Activated T-cell treated with anti-CD3 and anti-CD28 coated beads, Interleukin-2, amount 50 U/mL, for 72 hours (primary cell): ENCODE measurements at places on chromosomes 4 and X. TPM values are rescaled to one million over a fixed set of nuclear protein-coding genes. Genes with fewer than 3 reads are reported as not detected.

The SHROOM4 gene
- not detected for total RNA-seq

- no peak for DNase-seq
These were observed 15.3 kb downstream of the INTU start for GRCh38 chr4:127648061-127648460.

DNA sequence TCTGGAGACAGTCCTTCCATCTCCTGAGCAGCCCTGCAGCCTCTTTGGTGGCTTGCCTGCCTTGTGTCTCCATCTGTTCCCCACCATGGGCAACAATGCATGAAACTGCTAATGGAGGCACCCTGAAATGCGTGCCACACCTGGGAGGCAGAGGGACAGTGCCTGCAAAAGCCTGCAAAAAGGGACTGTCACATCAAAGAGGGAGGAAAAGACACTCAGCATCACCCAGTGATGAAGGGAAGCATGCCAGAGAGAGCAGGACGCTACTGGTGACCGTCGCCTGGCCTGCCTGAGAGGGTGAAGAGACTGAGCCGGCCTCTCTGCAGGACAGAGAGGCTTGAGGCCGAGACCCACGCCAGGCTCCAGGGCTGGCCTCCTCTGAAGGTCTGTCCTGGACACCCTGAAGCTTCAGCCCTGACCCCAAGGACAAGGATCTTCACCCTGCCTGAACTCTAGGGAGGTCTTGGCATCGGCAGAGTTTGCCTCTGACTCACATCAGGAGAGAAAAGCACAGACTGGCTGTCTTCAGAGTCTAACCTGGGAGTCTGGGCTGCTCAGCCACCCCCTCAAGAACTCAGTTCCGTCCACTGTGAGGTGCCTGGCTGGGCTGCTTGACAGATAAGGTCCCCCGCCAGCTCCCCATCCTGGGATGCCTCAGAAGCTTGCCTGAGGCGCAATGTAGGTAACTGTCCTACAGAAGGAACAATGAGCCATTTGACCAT is 8.1 kb downstream of the ACSL1 start:
- no peak for DNase-seq

- DNase-seq = no peak
These were observed 47.1 kb downstream of the TEC start for GRCh38 chr4:48222491-48222890.

The STATH gene
- not detected for total RNA-seq

DNA sequence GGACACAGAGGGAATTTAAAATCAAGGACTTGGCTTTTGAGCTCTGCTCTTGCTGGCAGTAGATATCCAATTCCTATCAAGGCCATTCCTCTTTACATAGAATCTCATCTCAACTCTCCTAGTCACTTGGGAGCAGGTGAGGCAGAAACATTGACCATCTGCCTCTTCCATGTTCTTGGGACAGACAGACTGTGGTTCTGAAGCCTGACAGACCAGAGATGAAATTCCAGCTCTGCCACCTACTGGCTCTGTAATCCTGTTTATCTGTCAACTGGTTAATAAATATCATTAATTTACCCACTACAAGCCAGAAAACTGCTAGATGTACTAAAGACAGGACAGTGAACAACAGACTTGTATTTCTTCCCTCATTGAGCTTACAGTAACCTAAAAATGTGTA is 300.8 kb downstream of the ADGRL3 start:
- DNase-seq = no peak

DNA sequence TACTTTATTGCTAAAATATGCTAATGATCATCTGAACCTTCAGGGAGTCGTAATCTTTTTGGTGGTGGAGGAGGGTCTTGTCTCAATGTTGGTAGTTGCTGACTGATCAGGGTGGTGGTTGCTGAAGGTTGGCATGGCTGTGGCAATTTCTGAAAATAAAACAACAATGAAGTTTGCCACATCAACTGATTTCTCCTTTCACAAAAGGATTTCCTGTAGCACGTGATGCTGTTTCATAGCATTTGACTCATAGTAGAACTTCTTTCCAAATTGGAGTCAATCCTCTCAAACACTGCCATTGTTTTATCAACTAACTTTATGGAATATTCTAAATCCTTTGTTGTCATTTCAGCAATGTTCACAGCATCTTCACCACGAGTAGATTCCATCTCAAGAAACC is 19.3 kb downstream of the DDIT4L start:
- no peak for DNase-seq

DNA sequence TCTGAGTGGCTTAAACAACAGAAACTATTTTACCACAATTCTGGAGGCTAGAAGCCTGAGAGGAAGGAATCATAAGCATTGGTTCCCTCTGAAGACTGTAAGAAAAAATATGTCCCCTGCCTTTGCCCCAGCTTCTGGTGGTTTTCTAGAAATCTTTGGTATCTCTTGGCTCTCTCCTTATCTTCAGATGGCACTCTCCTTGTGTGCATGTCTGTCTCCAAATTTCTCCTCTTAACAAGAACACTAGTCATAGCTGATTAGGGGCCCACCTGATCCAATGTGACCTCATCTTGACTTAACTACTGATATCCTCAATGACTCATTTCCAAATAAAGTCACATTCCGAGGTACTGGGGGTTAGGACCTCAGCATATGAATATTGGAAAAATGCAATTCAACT is 635.0 kb upstream of the NR3C2 start:
- no peak for DNase-seq

- no peak for DNase-seq
These were observed 1.0 kb downstream of the NDST3 start for GRCh38 chr4:118035309-118035708.

The RTL3 gene
- total RNA-seq = not detected

- DNase-seq = no peak
These were observed 606.8 kb upstream of the BOD1L1 start for GRCh38 chr4:14234307-14234706.

The GAGE12H gene
- not detected for total RNA-seq

DNA sequence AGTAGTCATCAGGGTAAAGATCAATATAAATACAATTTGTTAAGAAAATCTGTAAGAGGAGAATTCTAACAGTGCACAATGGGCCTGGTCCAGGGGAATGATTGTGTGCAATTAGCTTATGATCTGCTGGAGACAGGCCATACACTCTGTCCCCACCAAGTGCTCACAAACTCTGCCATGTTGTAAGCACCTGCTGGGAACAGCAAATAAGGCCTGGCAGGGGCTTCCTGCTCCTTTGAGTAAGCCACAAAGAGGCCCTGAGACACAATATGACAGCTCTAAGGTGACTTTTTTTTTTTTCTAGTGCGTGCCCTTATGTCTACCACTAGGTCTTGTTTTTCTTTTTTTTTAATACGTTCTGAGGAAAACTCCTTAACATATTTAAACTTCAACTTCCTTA is 866.3 kb upstream of the PCDH7 start:
- no peak for DNase-seq

The PLS3 gene
- total RNA-seq = 0.99 TPM

DNA sequence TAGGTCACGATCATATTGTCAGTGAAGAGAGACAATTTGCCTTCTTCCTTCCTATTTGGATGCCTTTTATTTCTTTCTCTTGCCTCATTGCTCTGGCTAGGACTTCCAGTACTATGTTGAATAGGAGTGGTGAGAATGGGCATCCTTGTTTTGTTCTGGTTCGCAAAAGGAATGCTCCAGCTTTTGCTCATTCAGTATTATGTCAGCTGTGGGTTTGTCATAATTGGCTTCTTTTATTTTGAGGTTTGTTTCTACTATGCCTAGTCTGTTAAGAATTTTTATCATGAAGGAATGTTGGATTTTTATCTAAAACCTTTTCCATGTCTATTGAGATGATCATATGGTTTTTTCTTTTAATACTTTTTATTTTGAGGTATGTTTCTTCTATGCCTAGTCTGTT is 152.3 kb upstream of the MAD2L1 start:
- no peak for DNase-seq

The GC gene
- not detected for total RNA-seq

The STARD8 gene
- total RNA-seq = 1.3 TPM

DNA sequence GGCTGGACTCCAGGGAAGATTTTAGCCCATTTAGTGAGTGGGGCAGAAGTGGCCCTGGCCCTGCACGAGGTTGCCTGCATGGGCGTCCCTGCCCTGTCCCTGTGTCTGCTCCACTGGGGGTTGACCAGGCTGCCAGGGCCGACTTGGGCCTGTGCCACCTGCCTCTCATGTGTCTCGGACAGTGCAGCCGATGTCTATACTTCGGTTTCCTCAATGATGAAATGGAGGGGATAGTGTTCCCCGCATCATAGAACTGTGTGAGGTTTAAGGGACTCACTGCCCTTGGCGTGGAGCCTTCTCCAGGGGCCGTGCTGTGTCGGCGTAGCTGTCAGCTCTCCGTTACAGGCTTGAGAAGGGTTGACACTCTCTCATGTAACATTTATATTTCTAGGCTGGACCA is 27.0 kb upstream of the MSANTD1 start:
- DNase-seq = no peak

DNA sequence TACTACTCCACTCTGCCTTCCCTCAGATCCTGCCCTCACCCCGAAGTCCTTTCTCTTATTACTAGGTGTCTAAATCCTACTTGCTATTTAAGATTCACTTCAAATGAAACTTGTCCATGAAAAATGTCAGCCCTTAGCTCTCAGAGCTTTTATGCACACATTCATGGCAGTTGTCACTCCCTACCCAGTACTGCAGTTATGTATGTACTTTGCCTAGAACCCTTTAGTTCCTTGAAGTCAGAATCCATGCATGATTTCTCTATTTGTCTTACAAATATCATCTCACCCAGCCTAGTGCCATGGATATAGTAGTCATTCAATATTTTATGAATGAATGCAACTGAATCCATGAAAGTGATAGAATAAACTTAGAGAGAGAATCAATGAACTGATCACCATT is 3.3 kb upstream of the EPGN start:
- no peak for DNase-seq

DNA sequence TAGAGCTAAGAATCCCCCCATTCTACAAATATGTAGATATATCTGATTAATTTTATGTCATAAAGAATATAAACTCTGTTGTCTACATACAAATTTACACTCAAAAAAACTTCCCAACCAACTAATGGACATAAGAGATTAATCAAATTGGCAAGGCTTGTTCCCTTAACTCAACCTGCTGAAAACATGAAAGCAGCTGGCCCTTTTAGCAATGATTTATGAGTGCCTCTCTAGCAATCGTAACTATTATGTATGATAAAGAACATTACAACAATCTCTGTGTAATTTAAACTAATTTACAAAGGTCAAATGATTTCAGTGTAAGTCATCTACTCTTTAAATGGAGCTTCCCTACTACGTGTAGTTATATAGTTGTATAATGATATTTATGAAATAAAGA is 83.1 kb upstream of the FTHL17 start:
- no peak for DNase-seq

The HERC5 gene
- 49.9 TPM for total RNA-seq

- DNase-seq = no peak
These were observed 332.8 kb downstream of the GASK1B start for GRCh38 chr4:157840034-157840433.

DNA sequence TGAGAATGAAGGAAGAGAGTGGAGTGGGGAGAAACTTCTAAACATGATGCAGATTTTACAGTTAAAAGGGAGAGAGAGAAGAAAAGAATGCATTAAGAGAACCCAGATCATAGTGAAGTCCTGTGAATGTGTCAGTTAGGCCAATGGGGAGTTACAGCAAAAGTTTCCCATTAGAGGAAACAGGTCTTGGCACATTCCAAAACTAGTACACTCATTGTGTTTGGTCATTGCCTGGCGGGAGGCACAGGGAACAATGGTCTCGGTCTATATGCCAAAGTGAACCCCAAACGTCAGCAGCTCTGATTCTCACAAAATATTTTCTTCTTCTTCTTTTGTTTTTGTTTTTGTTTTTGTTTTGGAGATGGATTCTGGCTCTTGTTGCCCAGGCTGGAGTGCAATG is 284.5 kb upstream of the CTSO start:
- no peak for DNase-seq

The PGAM4 gene
- not detected for total RNA-seq

The ASB9 gene
- total RNA-seq = 0.41 TPM

The MAGEA4 gene
- not detected for total RNA-seq

The MAOB gene
- 0.30 TPM for total RNA-seq

DNA sequence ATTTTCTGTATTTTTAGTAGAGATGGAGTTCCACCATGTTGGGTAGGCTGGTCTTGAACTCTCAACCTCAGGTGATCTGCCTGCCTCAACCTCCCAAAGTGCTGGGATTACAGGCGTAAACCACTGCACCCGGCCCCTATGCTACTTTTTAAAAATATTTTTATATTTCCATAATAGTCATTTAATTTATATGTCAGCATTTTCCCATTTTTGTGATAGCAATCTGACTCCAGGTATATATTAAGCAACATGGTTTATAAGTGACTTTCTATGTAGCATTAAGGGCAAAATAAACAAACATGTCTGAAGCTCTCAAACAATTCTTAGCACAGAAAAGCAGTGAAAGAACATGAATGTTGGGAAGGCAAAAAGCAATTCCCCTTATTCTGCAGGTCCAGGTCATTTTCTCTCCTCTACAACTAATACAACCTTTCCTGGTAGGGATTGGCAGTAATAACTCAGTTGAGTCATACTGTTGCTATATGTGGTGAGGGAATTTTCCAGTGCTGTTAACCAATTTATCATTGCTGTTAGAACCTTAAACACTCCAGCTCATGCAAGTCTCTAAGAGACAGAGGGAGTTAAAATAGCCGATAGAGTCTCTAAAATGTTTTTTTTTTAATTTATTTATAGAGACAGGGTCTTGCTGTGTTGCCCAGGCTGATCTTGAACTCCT is 24.0 kb downstream of the SMIM14 start:
- no peak for DNase-seq

DNA sequence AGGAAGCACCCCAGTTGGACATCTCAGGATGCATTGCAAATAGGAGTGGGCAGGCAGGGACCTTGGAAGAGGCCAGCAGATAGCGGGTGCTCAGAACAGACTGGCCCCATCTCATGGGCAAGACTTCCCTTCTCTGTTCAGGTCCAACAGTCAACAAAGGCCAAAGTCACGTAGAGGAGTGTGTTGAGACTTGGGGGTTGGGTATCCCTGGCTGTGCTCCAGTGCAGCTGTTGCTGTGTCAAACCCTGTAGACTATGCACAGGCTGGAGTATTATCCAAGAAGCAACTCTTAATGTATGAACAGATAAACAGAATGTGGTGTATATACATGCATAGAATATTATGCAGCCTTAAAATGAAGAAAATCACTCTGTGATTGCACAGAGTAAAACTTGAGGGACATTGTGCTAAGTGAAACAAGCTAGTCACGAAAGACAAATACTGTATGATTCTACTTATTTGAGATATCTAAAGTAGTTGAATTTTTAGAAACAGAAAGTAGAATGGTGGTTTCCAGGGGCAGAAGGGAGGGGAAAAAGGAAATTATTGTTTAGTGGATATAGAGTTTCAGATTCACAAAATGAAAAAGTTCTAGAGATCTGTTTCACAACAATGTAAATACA is 192.1 kb upstream of the LCORL start:
- no peak for DNase-seq

GRCh38 chr4:27666943-27667342 is 806.3 kb downstream of the STIM2 start:
- no peak for DNase-seq

GRCh38 chr4:79253924-79254323 is 71.9 kb downstream of the NAA11 start:
- DNase-seq = no peak

DNA sequence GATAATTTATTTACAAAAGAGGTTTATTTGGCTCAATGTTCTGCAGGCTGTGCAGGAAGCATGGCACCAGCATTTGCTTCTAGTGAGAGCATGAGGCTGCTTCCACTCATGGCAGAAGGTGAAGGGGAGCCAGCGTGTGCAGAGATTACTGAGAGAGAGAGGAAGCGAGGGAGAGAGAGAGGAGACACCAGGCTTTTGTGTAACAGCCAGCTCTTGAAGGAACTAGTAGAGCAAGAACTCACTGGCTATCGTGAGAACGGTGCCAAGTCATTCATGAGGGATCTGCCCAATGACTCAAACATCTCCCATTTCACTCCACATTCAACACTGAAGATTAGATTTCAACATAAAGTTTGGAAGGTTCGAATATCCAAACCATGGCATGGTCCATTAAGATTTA is 12.7 kb downstream of the GUCY1A1 start:
- DNase-seq = no peak
